Fibroblast of villous mesenchyme (primary cell): ENCODE measurements at places on chromosomes 4 and X.

DNA sequence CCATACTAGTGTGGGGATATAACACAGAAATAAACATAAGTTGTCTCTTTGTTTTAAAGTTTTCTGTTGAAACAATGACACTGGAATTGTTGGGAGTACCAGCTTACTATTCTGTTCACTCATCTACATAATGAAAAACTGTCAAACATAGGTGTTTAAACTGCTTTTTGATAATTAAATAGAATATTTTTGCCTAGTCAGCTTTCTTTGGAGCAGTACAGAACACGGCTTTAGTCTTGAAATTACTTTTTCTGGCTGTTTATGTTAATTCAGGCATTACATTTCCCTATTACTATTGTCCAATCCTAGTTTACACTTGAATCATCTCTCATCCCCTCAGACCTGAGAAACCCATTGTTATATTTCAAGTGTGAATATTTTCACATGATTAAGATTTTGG lies 73.0 kb downstream of the FAM47B start:
- no peak for DNase-seq

DNA sequence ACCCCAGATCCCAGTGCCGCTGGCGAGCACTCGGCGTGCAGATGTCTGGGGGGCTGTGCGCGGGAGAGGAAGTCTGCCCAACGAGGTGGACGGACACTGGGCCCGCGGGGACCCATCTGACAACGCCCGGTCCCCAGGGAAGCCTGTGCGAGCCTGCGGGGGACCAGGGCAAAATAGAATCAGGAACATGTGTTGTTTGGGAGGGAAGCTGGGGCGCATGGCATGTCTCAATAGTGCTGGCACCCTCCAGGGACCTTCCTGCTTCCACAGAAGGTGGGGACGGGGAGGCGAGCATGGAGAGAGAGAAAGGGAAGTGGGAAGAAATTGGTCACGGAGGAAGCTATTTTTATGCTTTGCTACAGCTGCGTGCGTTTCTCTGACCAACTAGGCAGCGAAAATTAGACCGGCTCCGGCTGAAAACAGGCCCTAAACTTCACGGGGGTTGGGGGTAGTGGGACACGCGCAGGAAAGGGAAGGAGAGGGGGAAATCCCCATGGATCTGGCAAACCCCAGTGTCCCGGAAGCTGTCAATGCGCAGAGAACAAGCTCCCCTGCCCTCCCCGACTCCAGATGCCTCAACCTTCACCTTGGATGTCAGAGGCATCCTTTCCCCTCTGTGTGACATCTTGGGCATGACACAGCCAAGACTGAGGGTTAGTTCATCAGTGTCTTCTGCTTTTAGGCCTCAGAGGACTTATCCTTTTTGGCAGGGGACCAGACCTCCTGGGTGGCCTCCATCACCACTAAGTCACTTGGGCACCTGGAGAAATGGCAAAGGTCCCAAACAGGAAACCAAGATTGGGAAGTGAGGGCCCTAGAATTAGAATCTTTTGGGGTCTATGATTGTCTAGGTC lies 169.8 kb upstream of the BCOR start:
- no peak for DNase-seq

DNA sequence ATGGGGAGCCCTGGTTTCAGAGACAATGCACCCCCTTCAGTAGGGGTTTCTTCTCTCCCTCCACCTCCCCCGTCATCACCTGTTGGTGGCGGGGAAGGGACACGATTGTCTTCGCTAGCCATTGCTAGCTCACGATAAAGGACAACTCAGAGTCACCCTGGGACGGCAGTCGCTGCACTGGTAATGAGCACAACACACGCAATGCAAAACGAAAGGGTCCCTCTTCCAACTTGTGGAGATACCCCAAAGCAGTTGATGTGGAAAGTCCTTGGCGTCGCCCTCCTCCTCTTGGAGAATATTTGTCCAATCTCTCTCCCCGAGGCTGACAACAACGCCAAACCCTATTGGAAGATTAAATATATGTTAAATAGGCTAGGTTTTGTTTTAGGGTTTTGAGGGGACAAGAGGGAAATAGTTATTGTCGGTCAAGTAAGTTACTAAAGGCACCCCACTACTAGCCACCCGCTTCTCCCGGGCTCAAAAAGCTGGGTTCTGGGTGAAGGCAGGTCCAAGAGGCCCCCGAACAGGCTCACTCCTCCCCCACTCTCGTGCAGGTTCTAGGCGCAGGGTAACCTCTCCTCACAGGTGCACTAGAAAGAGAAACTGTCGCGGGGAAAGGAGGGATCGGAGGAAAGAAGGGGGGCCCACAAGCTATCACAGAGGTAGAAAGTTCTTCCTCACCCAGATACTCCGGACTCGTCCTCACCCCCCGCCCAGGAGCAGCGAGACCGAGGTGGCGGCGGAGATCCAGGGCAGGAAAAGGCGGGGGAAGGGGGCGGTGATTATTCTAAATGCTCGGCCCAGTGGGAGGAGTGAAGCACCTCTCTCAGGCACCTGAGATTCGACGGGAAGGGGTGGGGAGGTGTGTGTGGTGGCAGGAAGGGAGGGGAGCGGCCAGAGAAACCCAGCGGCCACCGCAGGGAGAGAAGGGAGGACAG lies at the start of gene LRBA:
TSS of gene LRBA (minus strand) at position 764 of the 938 bp plus-strand sequence. CDS start at position 122, 642 bp downstream.
- DNase-seq = peak; percentile 32

- no peak for DNase-seq
Measured at GRCh38 chr4:183504930-183505610, at the start of gene ING2. Gene ING2, plus strand, starts transcription at chr4:183505058. Its CDS starts 138 bp downstream, at chr4:183505196.

DNA sequence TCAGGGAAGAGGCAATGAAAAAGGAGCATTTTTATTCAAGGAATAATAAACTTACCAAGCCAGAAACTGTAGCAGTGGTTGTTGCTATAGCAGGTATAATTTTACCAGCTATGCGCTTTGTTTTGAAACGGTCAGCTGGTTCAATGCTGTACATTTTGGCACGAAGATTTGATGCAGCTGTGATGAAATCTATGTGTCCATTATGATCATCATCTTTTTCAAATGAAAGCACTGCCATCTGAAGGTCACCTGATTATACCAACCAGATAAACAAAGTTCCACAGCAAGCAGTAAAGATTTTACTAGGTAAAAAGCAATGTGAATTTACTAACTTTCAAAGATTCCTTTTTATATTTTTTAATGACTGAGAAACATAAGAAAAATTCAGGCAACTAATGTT lies 66.4 kb downstream of the STAP1 start:
- DNase-seq = no peak

DNA sequence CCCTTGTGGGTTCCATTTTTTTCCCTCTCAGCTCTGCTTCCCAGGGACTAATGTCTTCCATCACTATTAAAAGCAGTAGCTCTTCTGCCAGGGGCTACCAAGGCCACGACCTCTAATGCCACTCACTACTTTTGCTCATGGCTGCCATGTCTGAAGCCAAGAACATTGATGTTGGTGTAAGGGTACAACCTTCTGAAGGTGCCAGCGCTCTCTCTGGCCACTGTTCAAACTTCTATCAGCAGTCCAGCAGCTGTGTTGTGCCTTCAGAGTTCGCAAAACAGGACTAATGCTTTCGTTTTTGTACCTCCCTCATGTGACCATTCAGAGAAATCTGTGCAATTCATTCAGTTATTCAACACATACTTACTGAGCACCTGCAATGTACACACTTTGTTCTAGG lies 121.5 kb upstream of the ENPEP start:
- DNase-seq = no peak

- peak; percentile 99 for DNase-seq
Measured at GRCh38 chr4:74632634-74633033, 161.7 kb downstream of the BTC start.

DNA sequence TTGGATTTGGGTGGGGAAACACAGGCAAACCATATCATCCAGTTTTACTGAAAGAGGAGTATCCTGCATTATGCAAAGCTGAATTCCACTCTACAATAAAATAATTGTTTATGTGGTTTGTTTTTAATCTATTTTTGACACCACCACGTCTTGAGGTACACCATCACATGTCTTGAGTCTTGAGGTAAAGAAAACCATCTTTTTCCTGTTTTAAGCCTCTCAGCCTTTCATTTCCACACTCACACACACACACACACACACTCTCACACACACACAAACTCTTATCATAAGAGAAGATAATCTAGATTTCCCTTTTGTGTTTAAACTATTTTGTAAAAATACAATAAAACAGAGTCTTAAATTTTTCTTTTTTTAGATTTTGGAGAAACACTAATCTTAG lies 32.0 kb downstream of the SPIN3 start:
- DNase-seq = no peak

- DNase-seq = no peak
Measured at GRCh38 chr4:80128941-80129340, 55.9 kb upstream of the ANTXR2 start.

DNA sequence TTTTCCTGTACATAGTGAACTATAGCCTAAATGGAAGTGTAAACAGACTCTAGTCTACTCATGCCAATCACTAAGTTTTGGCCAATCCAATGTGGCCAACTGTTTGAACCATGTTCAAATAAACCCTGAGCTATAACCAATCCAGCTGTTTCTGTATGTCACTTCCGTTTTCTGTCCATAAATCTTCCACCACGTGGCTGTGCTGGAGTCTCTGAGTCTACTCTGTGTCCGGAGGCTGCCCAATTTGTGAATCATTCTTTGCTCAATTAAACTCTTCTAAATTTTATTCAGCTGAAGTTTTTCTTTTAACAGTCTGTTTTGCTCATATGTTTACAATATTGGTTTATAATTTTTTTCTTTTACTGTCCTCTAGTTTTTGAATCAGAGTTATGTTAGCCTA lies 112.3 kb upstream of the BANK1 start:
- no peak for DNase-seq
